CD4-positive, alpha-beta T cell treated with Interleukin-1 beta for 1 hour (primary cell): ENCODE measurements at places on chromosomes 2 and 18.

DNA sequence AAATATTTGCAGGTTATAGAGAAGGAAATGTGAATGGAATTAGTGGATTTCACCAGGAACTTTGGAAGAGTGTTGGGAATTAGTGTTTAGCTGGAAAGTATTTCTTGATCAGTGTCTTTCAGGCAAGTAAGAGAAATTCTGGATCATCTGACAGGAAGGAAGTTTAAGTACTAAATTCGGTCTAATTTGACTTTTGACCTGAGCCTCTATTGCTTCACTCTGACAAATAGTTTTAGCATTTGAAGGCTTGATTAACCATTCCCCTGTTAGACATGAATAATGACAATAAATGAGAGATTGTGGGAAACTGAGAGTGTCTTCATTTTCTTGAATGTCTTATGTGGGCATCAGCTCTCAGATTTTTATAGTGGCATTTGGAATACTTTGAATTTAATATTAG, 16.0 kb downstream of the CCNT2 start:
- DNase-seq = no peak

DNA sequence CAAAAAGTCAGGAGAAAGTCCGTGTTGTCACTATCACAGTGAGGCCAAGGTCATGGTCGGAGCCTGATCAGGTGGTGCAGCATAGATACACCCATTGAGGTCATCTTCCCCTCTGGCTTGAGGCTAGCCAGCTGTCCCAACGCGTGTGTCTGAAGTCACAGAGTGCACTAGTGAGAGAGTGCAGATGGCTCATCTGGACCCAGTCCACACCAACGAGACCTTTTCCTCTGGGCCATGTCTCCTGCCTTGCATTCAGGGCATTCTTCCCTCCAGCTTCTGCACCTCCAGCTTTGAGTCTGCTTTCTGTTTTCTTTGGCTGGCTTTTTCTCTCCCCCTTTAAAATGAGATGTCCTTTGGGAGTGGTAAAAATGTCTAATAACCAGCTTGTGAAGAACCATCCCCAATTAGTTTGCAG, 146.9 kb downstream of the TDRD15 start:
- DNase-seq = no peak

DNA sequence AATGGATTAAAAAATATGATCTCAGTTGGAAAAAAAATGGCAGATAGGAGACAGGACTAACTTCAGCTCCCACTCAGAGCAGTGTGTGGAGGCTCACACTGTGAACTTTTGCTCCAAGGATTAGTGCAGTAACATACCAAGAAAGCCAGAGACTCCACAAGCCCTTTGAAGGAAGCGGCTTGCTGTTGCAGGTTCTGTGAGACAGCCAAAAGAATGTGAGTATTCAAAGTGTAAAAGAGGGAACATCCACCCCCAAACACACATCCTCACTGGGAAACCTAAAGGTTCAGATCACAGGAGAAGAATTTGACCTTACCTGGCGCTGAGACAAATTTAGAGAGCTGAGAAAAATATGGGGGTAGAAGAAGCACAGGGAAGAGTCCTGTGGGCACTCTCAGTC, 77.5 kb downstream of the FAM171B start:
- DNase-seq = no peak

GRCh38 chr2:189613077-189613636, 32.6 kb upstream of the SLC40A1 start:
- no peak for DNase-seq

GRCh38 chr2:99748344-99748743, 258.5 kb upstream of the REV1 start:
- no peak for DNase-seq

DNA sequence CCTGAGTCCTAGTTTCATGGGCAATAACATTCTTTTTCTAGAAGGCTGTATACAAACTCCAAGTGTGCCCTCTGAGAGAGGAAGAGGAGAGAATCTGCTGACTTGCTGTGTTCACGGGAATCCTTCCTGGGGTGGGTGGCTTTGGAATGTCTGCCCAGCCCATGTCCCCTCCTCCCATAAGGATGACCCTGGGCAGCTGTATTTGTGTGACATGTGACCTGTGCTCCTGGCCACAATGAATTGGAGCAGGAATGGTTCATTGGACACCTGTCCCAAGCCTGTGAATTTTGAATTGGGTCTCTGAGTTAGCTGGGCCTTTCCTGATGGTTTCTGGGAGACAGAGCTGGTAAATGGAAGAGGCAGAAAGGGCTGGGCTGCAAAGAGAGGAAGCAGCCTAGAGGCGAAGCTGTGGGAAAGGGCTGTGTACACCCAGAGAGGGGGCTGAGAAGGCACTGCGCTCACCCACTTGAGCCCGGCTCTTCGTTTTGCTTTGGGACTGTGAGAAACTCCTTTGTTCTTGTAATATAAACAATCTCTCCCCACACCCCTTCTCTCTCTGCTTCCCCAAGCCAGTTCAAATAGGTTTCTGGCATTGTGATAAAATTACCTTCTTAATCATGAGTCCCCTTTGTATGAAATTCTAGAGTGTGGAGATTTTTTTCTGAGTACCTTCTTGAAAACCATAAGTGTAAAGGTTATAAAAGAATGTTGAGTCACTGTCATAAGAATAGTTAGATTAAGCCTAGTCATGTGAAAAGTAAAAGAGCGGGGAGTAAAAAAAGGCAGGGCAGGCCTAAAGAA, 49.8 kb downstream of the SLC4A5 start:
- no peak for DNase-seq

DNA sequence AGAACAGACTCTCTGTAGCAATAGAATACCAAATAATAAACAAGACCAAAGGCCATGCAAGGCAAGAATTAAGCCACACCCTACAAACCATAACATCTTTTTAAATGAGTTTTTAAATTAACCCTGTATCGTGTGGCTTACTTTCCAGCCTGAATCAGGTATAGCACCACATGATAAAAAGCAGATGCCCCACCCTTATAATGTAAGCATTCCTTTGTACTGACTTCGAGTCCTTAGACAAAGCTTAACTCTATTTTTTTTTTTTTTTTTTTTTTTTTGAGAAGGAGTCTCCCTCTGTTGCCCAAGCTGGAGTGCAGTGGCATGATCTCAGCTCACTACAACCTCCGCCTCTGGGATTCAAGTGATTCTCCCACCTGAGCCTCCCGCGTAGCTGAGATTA, 1.7 kb upstream of the C2orf42 start:
- DNase-seq = no peak

- no peak for DNase-seq
These were observed 97.8 kb upstream of the SP3 start for GRCh38 chr2:174062934-174063333.

- DNase-seq = no peak
These were observed 44.5 kb upstream of the KCNE4 start for GRCh38 chr2:223007531-223007930.

DNA sequence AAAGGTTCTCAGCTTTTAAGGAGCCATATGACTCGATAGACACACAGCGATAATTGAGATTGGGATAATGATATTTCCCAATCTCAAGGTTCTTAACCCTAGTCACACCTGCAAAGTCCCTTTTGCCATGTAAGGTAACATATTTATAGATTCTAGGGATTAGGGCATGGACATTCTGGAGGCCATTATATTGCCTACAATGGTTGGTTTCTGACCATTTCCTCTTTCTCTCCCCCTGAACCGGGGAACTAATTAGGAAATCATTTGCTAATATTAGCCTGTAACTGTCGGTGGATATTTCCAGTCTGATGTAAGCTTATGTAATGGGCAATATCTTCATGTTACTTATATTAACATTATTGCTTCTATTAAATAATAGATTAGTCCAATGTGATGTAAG, 40.8 kb upstream of the ARHGAP15 start:
- DNase-seq = no peak

DNA sequence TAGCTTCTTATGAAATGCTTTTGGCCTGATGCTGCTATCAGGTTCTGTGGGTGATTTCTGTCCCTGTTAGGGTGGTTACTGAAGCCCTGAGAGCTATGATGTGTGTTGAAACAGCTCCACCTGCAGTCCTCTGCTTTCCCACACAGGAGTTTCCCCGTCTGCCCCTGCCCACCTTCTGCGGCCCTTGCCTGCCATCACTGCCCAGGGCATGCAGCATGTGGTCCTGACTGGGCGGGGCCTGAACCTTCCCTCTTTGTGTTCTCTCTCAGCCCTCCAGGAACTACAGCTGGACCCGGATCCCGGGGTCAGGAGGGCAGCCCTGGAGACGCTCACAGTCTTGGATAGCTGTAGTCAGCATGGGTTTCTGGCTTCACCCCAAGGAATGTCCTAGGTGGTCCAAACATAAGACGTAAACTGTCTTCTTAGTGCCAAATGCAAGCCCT, 21.4 kb downstream of the HJURP start:
- DNase-seq = no peak

- DNase-seq = no peak
These were observed 89.4 kb downstream of the SCN3A start for GRCh38 chr2:165114346-165114939.

GRCh38 chr2:234751275-234751973, 200.4 kb upstream of the SH3BP4 start:
- DNase-seq = no peak
